ENCODE measurements at places on chromosomes 5 and 9.

DNA sequence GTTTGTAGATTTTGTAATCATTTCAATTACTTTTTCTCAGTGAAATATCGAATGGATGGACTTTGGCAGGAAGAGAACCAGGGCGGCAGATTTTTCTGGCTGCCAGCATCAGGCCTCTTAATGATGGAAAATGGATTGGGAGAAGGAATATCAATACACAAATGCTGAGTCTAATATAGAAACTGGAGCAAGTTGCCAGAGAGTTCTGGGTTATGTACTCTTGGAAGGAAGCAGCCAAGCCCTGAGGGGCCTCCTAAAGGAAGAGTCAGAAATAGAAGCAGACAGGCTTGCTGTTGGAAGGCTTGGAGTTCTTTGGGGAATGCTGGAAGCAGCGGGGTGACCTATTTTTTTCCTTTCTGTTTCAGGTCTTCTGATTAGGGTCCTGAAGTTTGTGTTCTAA, 428.6 kb downstream of the DMAC1 start:
- DNase-seq, result no peak

GRCh38 chr5:65172486-65173129, 309.1 kb downstream of the ADAMTS6 start:
- DNase-seq, result no peak

DNA sequence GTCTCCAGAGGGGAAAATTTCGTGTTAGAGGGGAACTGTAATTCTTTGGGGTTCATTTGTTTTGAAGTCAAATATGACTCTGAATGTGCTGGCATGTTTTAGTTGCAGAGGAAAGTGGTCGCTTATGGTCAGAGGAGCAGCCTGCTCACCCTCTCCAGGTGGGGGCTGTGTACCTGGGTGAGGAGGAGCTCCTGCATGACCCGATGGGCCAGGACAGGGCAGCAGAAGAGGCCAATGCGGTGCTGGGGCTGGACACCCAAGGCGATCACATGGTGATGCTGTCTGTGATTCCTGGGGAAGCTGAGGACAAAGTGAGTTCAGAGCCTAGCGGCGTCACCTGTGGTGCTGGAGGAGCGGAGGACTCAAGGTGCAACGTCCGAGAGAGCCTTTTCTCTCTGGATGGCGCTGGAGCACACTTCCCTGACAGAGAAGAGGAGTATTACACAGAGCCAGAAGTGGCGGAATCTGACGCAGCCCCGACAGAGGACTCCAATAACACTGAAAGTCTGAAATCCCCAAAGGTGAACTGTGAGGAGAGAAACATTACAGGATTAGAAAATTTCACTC, 13.5 kb downstream of the TXNDC15 start:
- no peak for DNase-seq

GRCh38 chr5:61298580-61298979, 33.5 kb upstream of the ZSWIM6 start:
- no peak for DNase-seq

GRCh38 chr9:112719241-112719691, 1.3 kb upstream of the INIP start:
- peak; percentile 24 for DNase-seq

- no peak for DNase-seq
These were observed 47.6 kb downstream of the ECPAS start for GRCh38 chr9:111436571-111436970.

Measured in OCI-M1 (cell line).